ENCODE measurements at places on chromosomes 4 and X.

GRCh38 chrX:72201836-72202536, 20.4 kb downstream of the PIN4 start:
- peak; percentile 12 for DNase-seq

GRCh38 chrX:1391707-1392375, at the start of gene SLC25A6:
Gene SLC25A6 (minus strand): TSS chrX:1392113. CDS start chrX:1392009, 104 bp downstream.
- peak; percentile 63 for DNase-seq

- no peak for DNase-seq
Observed at GRCh38 chr4:13866881-13867280, 239.4 kb upstream of the BOD1L1 start.

DNA sequence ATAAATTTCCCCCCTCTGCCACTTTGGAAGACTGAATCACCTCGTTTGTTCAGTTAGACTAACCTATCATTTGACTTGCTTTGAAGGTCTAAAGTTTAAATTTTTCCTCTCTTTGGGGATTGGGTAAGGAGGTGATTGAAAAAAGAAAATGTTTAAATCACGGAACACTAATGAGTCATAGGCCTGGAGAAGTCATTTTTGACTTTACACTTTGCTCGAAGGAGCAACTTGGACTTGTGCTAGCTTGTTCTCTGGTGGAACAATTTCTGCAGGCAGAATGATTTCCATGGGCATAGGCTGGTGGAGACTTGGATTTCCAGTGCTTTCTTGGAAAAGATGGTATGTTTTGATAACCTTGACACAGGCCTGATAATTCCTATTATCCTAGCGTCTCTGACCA, 10.5 kb upstream of the GLUD2 start:
- DNase-seq, result no peak

DNA sequence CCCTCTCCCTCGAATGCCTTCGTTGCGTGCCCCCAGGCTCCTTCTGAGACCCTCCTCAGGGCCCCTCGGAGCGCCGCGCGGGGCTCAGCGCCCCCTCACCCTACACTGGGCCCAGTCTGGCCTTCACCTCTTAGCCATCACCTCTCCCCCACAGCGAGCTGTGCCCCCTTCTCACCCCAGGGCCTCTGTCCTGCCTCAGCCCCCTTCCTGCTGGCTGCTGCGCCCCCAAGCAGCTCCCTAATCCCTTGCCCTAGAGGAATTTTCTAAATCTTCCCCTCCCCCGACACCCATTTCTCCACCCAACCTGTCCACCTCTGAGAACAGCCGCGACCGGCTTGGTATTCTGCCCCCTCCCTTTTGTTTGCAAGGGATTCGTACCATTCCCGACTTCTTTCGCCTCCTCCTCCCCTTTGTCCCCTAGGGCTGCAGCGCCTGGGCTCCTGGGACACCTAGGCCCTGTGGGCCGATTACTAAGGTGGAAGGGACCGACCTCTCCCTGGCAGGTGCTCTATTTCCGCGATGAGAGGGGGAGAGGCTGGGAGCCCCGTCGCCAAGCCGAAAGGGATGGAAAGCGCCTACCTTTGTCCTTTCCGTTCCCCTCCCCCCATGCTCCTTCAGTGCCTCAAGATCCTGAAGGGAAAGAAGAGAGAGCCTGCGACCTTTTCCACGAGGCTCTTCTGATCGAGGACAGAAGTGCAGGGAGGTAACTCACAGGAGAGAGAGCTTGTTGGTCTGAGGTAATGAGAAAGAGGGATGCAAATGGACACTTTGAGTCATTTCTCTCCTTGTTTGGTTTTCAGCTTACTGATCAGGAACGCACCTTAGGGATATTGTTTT, 10.9 kb downstream of the DLG3 start:
- DNase-seq, result no peak

- DNase-seq, result no peak
Observed at GRCh38 chrX:103552236-103552635, 32.9 kb upstream of the RAB40A start.

DNA sequence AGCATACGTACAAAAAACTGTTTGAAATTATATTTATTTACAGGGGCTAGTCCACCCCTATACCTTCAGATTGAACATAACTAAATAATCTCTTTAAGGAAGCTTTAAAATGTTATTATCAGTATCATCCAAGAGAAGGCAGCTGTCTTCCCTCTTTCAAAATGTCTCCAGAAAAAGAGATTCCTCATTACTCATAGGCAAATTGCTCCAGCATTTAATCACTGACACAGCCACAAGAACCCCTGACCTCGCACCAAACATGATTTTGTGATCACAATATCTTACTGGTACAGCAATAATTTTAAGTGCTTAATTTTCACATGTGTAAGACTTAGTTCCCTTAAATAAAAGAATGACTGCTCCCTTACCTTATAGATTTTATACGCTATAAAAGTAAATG, 9.7 kb downstream of the BOD1L1 start:
- no peak for DNase-seq

DNA sequence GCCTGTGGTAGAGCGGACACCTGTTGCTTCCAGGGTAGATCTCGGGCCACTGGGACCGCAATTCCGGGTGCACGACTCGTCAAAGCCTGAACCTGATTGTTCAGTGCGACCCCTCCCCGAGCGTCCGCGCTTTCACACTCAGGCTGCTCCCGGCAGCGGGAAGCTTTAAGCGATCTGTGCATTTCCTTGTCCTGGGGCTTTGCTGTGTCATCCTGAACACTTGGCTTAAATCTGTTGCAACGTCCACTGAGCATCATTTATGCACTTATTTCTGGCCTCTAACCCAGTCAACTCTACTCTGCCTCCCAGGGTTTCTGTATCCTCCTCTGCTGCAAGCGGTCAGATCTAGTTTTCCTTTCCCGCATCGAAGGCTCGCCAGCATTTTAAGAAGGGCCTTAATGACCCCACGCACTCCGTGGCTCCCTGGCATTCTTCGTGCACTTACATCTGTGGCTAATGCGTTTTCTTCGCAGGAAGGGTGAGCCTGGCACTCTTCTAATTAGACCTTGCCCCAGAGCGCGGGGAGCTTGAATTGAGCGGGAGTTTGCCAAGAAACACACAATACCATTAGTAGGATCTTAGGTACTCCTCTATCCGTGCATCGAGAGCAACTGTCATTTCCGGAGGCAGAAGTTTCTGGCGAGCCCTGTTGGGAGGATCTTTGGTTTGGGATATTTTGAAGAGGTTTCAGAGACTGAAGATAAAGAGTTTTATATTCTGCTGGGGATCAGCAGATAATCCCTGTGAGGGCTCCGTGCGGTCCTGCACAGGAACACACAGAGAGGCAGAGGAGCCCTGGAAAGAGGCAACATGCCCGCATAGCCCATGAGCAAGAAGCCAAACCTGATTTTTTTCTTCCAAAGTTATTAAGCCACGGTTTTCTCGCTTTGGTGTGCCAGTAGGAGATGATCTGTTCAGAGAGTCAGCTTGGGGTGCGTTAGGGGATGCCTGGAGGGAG, 654 bp upstream of the DDIT4L start:
- DNase-seq, result no peak

- DNase-seq, result no peak
Observed at GRCh38 chrX:12844319-12844718, 22.6 kb upstream of the TLR7 start.

DNA sequence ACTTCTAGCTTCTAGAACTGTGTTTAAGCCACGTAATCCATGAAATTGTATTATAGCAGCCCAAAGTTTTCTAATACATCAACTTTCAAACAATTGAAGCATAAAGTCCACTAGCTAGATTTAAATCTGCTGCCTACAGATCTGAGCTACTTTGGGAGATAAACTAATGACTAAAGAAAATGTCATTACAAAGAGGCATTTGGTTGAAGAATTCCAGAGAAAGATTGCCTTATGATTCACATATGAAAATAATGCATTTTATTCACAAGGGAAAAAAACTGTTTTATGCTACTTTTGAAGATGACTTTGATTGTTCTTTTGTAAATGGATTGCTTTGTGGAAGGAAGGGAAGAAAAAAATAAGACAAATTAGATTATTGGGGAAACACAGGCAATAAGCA, 124.1 kb upstream of the SLIT2 start:
- no peak for DNase-seq

DNA sequence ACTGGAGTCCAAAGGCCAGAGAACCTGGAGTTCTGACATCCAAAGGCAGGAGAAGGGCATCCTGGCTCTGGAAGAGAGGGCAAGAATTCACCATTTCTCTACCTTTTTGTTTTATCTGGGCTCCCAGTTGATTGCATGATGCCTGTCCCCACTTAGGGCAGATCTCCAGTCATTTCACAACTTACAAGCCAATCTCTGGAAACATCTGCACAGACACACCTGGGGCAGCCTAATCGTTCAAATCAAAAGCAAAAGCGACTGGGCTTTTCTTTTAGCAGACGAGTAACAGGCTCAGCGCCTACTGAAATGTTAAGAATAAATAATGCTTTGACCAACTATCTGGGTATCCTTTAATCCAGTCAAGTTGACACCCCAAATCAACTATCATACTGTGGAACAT, 136.0 kb upstream of the NPY2R start:
- DNase-seq, result no peak

DNA sequence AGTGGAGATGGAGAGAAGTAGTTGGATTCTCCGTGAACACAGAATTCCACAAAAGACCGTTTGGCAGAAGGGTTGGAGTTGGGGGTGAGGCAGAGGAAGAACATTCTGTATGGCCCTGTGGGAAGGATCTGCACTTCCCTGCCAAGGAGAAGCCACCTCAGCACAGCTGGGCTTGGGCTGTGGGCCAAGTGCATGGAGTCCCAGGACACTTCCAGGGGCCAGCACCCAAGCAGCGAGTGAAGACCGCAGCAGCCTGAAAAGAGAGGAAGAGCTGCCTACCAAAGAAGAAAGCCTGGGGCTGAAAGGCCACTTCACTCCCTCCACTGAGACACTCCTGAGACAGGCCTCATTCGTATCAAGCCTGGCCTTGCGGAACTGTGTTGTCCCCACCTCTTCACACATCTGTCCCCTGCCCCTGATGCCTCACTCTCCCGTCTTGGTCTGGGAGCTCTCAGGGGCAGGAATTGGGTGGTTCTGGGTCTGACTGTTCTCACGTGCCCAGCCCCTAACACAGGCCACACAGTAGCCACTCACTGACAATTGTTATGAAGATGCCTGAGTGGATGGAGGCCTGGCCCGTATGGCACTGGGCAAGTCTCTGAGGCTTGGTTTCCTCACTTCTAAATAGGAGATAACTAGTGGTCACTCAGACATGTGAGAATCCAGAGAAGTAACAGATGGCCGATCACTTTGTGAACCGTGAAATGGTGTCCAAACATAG, 3.3 kb upstream of the AWAT2 start:
- no peak for DNase-seq

GRCh38 chr4:59484944-59485343, 1715.2 kb upstream of the ADGRL3 start:
- no peak for DNase-seq

GRCh38 chr4:125355791-125356190, 41.0 kb downstream of the FAT4 start:
- no peak for DNase-seq

DNA sequence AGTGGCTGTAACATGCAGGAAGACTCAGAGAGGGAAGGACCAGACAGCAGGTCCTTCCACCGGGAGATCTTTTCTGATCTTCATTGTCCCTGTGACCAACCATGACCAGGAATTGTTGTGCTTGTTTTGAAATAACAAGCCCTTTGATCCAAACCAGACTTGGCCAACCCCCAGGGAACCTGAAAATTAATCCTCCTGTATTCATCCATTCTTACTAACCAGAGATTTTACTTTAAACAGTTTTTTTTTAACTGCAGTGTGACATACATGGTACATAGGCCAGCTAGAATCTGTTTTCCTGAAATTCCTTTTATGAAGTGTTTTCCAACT, 4.0 kb downstream of the WFS1 start:
- DNase-seq, result no peak

- DNase-seq, result no peak
Observed at GRCh38 chrX:49102190-49102589, 21.3 kb downstream of the GPKOW start.

- no peak for DNase-seq
Observed at GRCh38 chr4:184583738-184584502, 65.3 kb downstream of the CASP3 start.

DNA sequence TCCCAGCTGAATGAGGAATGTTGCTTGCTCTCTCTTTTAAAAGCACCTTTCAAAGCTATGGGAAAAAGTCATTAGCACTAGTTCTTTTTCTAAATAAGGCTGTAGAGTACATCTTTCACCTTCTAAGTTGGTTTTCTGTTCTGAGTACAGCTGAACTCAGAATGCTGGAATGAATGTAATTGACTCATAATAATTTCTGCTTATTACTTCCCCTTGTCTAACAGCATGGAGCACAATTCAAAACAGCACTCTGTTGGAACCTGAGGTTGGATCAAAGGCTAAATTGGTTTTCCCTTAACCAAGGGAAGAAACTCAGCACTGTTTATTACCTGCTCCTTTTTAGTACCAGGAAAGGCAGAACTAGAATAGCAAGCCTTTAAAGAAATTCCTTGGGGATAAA, 33.5 kb upstream of the CYP2U1 start:
- DNase-seq, result no peak

DNA sequence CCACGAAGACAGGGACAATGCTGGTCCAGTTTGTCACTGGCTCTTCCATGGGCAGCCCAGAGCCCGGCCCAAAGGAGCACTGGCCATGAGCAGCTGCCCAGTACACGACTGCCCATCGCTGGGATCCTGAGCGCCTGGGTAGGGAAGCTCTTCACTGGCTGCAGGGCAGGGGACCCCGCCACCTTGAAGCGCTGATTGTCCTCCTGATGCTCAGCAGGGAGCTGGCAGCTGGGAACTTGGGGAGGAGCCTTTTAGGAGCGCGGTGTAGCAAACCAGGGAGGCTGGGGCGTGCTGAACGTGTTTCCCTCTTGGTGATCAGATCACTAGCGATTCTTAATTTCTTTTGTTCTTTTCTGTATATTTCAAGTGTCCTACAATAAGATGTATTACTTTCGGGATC, 1.8 kb downstream of the L1CAM start:
- no peak for DNase-seq

DNA sequence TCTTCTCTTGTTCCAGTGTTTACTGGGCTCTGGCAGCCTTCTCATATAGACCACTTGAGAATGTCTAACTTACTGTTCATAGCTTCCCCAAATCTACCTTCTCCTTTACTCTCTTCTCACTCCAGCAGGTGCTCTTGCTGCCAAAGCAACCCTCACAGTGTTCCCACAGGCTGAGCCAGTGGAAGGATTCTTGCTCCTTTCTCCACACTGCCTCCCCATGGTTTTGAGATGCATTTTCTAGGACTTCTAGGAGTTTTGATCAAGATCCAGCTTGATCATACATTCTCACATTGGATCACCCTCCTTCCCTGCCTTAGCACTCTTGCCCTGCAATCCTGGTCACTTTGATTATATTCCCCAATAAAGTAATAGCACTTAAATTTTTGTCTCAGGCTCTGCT, 230.8 kb downstream of the TMEM47 start:
- DNase-seq, result no peak

- DNase-seq, result no peak
Observed at GRCh38 chr4:86856896-86857295, 7.7 kb upstream of the SLC10A6 start.

DNA sequence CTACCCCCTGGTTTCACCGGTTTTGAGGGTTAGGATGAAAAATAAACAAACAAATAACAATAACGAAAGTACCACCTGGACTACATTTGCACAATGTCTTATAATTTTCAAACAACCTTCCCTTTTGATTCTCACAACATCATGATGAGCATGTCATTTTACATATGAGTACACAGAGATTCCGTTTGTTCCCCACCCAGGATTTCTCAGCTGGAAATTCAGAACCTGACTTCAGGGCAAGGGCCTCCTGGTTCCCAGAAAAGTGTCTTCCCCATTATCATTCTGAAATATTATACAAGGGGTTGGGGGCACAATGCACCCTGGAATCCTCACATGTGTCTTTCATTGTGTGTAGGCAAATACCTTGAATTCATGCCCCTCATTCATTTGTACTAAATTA, 135.8 kb upstream of the NOCT start:
- no peak for DNase-seq

Measured in AG04449 (cell line).